ENCODE measurements at places on chromosomes 2 and 18. TPM values are rescaled to one million over a fixed set of nuclear protein-coding genes. Genes with fewer than 3 reads are reported as not detected.
A peak's percentile ranks its signal among the peaks of the same experiment; 100 is the strongest.

Gene LRRTM4
- not detected for total RNA-seq

Gene CDKL4
- total RNA-seq, result not detected

Gene FAM237A
- total RNA-seq, result not detected

Gene SEMA4F
- total RNA-seq, result 11.3 TPM

Gene STARD7
- 168 TPM for total RNA-seq

Gene TMEM150A
- total RNA-seq, result 18.9 TPM

Gene CCDC178
- total RNA-seq, result not detected

Gene DQX1
- total RNA-seq, result not detected

- no peak for DNase-seq
Measured at GRCh38 chr2:204060841-204061240, 124.3 kb downstream of the ICOS start.

DNA sequence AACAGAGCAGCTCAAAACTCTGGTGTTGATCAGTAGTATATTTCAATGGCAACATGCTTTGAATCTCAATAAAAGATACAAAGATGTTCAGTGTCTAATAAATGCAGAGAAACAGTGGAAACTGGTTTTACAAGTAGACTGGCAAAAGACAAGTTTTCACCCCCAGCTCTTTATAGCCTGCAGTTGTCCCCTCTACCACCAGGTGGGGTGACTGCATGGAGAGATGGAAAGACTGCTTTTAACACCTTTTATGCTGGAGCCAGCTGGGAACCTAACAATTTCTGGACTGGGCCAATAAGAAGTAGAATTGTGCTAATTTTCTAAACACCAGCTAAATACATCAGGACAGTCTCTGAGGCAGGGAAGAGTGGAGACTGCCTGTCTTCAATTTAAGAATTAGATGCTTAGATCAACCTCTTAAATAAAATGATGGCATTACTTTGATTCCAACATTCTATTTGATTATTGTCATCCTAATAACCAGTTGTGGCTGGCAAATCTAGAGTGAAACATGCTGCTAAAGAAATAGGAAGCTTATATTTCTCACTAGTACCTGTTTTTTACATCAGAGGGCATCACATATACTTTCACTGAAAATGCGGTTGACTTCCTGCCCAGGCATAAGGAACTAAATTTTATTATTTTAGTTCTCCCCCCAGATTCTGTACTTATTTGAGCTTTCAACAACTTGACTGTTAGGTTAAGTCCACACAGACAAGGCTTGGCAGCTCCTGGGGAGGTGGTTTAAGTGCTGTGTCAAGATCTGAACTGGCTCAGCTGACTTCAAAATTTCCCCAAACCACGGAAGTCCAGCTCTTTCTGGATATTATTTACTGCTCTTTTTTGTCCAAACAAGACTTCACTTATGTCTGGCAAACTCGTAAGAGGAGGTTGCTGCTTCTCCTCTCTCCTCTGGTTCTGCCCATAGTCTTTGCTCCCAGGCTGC lies 140.5 kb downstream of the TPGS2 start:
- DNase-seq, result peak; percentile 66

DNA sequence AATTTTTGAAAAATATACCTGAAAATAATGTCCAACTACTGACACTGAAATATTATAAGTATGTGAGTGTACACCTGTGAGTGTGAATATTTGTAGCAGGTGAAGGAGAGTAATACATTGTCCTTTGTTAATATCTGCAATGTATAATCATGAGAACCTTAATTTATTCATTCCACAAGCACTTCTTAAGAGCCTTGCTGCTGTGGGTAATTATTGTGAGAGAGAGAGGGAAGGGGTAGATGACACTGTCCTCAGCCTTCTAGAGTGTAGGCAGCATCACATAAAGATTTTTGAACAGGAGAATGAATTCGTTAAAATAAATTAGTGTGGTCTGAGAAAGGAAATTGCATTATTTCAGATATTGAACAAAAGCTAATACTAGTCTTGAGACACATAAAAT lies 157.2 kb downstream of the MAP2 start:
- no peak for DNase-seq

DNA sequence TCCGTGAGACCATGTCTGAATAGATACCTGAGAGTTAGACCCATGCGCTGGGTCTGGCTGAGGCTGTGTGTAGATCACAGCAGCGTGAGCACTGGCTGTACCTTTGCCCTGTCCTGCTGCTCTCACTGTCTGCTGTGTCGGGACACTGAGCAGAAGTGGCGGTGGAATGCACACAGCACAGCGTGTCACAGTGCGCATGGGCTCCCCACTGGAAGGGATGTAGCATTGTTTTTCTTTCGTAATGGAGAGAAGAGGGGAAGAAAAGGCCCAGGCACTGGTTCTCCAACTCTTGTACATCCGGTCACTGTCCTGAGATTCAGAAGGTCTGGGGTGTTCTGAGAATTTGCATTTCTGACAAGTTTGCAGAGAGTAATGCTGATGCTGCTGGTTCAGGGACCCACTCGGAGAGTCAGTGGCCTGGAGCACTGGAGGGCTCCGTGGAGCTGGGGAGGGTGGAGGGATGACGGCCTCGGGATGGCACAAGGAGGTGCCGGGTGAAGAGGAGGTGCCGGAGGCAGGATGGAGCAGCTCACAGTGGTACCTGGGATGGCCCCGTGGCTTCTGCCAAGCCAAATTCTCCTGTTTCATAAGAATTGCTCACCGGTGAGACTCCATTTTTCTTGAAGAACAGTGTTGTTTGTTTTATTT lies 252.8 kb downstream of the LDLRAD4 start:
- DNase-seq, result no peak

- no peak for DNase-seq
Measured at GRCh38 chr2:196171946-196172345, 568 bp upstream of the STK17B start.

DNA sequence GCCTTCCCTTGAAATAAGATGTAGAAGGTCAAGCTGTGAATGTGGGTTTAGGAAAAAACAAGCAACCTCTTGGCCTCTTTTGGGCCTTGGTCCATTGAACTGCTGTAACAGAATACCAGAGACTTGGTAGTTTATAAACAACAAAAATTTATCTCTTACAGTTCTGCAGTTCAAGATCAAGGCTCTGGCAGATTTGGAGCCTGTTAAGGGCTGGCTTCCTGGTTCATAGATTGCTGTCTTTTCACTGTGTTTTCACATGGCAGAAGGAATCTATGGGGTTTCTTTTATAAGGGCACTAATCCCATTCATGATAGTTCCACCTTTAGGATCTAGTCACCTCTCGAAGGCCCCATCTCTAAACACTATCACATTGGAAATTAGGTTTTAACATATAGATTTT lies 20.2 kb upstream of the STK17B start:
- DNase-seq, result no peak

GRCh38 chr2:40371525-40372282 lies 80.2 kb downstream of the SLC8A1 start:
- peak; percentile 87 for DNase-seq

- DNase-seq, result no peak
Measured at GRCh38 chr2:196288006-196288538, 116.7 kb upstream of the STK17B start.

DNA sequence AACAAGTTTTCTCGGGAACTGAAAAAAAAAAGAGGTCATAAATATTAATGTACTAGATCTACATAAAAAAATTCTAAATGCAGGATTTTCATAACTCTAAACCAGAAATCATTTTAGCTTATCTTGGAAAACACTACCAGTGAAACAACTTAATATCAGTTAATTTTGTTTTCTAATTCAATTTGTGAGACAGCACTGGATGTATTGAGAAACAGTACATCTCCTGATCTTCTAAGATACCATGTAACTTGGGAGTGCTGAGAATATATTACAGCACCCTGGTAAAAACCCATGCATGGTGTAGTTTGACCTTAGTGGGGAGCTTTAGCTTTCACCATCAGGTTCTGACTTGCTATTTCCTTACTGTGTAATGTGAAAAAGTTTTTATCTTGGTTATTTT lies 129.6 kb downstream of the NRXN1 start:
- DNase-seq, result no peak

- no peak for DNase-seq
Measured at GRCh38 chr2:104755026-104755878, 98.7 kb upstream of the POU3F3 start.

DNA sequence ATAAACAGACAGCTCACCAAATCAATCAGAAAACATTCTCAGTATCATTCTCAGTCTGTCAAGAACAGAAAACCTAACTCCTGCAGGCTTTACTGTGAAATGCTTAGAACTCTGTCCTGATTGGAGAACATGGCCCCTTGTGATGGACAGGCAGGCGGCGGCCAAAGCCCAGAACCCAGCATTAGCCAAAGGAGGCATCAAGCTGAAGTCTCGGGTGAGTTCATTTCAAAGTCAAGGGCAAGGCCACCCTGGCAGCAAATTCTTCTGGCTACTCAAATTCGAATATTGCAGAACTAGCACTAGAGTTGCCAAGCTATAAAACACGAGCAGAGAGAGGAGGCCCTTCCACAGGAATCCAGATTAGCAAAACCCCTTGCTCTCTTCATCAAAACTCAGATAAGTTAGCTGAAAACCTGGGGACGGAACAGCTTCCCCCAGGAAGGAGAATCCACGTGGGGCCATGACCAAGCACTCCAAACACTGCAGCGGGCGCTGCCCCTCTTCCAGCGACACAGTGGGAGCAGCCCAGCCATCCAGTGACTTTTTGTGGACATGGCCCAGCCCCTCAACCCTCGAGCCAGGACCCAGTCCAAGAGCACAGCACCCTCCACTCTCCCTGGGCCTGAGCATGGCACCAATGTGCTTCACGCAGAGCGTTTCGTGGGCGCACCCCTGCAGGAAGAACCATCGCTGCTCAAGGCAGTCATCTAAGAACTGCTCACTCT lies 98.6 kb downstream of the HDAC4 start:
- DNase-seq, result no peak

- no peak for DNase-seq
Measured at GRCh38 chr2:196407675-196408264, 231.7 kb upstream of the CCDC150 start.

DNA sequence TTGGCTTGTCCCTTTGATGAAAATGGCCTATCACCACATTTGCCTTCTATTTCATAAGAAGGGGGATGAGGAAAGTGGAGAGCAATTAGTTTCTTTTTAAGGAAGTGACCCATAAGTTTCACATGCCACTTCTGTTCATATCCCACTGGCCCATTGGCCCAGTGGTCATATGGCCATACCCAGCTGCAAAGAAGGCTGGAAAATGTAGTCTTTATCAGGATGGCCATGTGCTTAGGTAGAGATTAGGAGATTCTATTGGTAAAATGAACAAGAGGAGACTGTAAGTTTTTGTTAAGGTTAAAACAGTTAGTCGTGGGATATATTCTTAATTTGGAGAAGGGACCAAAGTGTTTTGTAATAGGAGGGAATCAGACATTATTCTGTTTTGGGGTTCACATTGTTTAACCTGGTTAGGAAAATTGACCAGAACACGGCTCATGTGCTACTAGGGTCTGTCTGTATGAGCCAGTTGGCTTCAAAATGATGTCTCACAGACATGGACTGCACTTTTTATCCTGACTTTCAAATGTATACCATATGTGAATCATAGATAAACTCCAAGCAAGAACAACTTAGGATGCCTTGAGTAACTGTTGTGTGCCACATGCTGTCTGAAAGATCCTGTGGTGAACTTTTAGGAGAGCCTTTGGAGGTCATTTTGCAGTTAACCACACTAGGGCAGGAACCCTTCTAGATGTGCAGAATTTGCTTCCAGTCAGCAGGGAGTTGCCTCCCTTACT lies 17.3 kb downstream of the PLCL1 start:
- no peak for DNase-seq

GRCh38 chr2:233428008-233428407 lies 73.7 kb downstream of the DGKD start:
- no peak for DNase-seq

GRCh38 chr2:234488913-234489451 lies 7.9 kb downstream of the ARL4C start:
- DNase-seq, result no peak

- DNase-seq, result no peak
Measured at GRCh38 chr2:101956465-101957438, 35.0 kb upstream of the IL1R2 start.

Data from LHCN-M2 (cell line).